ENCODE measurements at places on chromosomes 13 and 19.

DNA sequence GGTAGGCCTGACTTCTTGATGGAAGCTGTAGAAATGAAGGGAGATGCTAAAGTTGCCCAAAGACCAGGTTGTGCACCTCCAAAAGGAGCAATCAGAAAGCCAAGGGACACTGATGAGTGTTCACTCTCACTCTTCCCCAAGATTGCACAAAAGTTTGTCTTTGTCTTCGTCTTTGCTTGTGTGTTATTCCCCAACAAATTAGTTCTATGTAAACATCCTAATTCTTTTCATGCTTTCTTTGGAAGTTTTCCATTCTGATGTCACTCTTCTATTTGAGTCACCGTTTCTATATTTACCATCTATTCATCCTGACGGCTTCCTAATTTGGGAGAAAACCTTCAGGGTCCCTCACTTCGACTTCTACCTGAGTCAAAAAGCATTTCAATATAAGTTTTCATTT lies 3.7 kb upstream of the TMEM272 start:
- DNase-seq: no peak

DNA sequence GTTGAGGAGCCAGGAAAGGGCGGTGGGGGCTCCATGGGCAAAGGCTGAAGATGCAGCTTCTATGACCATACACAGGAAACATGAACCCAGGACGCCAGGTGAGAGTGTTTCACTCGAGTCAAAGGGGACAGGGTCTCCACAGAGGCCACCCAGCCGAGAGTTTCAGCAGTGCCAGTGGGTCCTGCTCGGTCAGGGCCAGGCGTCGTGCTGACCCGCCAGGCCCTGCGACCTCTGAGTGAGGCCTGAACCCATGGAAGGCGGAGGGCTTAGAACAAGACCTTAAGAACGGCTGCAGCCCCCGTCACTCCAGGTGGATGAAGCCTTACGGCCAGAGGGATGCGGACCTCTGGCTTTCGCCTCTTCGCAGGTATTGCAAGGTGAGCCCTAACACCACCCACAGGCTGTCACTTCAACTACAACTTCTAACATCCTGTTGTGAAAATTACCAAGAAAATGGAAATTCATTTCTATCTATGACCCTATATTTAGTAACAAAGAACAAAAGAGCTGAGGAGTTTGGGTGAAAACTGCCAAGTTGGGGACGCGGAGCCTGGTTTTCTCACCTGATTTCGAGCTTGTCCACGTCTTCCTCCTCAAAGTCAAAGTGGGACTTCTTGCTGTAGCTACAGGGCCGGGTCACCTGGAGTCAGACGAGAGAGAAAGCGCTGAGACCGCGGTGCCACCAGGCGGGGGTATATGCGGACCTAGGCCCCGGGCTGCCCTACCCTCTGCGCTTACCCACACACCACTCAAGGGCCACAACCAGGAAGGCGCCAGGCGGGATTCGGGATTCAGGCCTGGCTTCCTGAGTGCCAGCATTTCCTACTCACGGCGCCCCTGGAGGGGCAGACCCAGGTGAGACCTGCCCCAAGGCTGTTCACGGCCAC lies 50.1 kb upstream of the C13orf46 start:
- DNase-seq: no peak

DNA sequence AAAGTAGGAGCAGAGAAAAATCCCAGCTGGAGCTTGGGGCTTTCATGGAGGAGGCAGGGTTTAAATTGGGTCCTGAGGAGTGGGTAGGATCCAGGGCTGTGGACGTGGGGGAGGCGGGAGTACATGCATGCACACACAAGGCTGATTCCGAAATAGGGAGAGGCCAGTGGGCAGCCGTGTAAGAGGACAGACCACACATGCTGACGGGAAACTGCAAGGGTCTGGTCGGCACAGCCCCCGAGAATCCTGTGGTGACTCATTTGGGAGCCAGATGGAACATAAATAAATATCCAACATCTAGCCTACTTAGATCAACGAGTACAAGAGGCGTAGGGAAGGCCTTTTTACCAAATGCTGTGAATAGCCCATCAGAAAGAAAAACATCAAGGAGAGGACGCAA lies 216.3 kb upstream of the ZNF507 start:
- no peak for DNase-seq

- DNase-seq: no peak
Measured at GRCh38 chr13:106522112-106522705, 13.3 kb downstream of the EFNB2 start.

GRCh38 chr13:72834601-72835000 lies 52.7 kb downstream of the PIBF1 start:
- DNase-seq: no peak

GRCh38 chr13:61918841-61919240 lies 503.2 kb upstream of the PCDH20 start:
- no peak for DNase-seq

DNA sequence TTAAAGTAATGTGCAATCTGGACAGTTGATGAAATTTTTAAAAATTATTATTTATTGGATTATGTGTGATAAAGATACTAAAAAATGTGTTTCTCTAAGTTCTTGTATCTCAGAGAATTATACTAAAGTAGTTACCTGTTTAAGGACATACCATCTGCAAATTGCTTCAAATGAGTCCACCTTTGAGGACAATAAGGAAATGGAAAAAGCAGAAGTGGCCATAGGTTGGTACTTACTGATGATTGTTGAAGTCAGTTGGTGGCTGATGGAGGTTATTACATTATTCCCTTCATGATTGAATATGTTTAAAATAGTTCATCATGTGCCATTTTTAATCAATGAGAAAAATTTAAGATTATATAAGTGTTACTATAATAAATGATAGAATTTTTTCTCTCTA lies 367.0 kb downstream of the MYO16 start:
- no peak for DNase-seq

GRCh38 chr19:7815325-7815724 lies 14.7 kb upstream of the EVI5L start:
- no peak for DNase-seq

All from T-helper 9 cell (primary cell).